Stimulated activated CD4-positive, alpha-beta T cell treated with anti-CD3 and anti-CD28 coated beads, Interleukin-2, amount 100 ng/mL, for 48 hours (primary cell): ENCODE measurements at places on chromosomes 7 and 10.

GRCh38 chr10:84452003-84452402, 123.6 kb downstream of the CCSER2 start:
- DNase-seq, result no peak

DNA sequence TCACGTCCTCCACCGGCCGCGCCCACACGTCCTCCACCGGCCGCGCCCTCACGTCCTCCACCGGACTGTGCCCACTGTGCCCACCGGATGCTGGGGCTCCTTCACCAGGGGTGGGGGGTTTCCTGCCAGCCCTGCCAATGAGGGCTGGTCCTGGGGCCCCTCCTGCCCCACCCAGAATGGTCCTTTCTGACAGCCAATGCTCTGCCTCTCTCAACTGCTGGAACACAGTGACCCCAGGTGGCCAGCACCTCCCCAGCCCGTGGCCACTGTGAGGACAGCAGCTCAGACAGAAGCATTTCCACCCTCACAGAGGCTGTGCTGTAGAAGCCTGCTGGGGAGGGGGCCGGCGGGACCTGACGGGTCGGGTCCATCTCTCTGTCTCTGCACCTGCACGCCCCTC, 90.1 kb upstream of the DNAAF5 start:
- no peak for DNase-seq

DNA sequence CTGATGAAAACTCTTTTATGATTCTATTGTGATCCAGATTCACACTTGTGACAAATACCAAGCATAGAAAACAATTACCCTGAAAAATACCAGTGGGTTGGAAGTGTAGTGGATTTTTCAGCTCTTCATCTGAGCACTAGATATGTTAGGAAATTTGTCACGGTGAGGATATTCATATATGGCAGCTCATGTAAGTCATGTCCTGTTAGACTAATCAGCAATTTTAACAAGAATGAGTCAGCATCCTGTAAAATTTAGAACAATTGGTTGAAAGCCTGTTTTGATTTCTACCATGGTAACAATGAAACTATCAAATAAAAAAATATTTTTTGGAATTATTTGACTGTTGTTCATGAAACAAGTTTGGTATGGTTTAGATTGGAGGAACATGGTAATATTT, 334.3 kb downstream of the CACNA2D1 start:
- DNase-seq, result no peak

DNA sequence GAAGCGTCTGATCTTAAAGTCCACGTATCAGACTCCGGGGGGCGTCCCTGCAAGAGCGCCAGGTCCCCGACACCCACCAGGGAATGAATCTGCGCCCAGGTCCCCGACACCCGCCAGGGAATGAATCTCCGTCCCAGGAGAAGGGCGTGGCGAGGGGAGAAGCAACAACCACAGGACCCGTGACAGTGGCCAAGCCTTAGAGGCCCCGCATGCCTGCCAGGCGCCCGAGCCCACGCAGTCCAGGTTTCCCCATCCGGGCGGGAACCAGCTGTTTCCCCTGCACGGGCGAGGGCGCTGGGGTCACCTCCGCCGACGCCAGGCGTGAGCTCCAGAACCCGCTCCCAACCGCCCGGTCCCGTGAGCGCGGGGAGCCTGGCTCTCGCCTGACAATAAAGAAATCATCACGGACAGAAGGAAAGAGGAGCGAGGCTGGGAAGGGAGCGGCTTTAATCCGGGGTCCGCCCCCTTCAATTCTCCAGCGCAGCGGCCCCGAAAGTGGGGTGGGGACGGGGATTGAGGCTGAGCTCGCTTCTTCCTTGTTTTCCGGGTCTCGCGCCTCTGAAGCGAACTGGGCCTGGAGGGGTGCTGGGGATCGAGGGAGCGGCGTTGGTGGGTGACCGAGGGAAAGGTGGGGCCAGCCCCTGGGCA, 29.0 kb upstream of the BMS1 start:
- no peak for DNase-seq

DNA sequence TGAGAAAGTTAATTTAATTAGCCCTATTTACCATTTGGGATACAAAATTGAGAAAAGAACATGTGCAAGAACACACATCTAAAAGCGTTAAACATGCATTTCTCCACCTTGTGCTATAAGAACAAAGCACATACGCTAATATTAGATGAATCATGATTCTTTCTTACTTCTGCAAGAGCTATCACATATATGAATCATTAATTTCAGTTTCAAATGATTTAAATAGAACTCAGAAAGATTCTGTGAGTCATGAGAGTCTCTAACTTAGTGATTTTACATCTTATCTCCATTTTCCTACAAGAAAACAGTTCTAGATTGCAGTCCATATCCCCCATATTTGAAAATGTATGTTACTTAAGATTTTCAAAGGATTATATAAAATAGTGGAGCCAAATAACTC, 173.9 kb downstream of the RNLS start:
- DNase-seq, result no peak

DNA sequence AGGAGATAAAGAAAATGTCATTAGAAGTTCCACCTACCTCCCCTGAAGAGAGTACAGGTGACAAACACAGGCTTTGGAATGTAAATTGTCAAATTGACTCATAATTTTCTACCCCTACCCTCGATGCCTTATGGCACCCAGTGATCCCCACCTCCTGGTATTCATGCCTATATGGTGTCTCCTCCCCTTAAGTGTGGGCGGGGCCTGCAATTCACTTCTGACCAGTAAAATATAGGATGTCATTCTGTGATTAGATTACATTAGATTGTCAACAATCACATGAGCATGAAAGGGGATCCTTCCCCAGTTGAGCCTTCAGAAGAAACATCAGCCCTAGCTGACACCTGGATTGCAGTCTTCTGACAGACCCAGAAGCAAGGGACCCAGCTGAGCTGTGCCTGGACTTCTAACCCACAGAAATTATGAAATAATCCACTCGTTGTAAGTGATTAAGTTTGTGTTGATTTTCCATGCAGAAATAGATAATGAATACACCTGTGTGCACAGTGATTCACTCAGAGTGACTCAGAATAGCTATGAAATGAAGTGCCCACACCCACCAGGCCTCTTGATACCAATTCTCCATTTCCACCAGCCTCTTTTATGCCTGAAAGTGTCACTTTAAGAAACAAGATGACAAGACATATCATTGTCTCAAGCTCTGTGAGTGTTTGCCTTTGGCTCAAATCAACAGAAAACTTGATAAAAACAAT, 8.5 kb upstream of the SLC39A12 start:
- no peak for DNase-seq

DNA sequence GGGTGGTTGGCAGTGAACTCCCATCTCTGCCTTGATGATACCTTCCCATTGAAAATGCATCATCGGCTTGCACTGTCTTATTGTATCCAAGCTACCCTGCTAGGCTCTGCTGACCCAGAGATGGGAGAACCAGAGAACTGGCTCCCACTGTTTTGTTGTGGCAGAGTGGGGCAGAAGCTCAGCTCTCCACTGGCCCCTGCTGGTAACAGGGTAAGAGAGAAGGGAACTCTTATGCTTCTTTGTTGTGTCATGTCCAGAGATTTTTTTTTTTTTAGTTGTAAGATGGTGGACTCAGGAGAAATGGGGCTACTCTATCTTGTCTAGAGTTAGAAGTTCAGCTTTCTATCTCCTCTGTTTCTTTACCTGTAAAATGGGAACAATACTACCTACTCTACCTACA, 100.5 kb upstream of the SDK1 start:
- DNase-seq, result peak; percentile 13

DNA sequence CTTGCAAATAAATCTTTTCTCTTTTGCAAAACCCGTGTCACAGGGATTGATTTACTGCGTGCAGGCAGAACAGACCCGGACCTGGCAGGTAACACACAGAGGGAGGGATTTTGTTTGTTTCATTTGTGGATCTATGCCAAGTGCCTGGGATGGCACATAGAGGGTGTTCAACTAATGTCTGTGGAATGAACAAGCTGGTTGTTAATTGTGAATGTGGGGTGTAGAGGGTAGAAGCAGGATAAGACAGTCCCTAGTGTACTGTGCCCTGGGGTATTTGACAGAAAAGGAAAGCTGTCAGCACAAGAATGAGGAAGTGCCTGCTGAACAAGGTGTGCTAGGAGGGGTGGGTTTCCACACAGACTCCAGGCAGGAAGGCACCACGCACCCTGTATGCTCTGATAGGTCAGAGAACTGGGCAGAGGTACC, 331.8 kb downstream of the CALN1 start:
- DNase-seq, result no peak

- DNase-seq, result no peak
Measured at GRCh38 chr7:17236603-17237002, 61.8 kb upstream of the AHR start.
